ENCODE measurements at places on chromosomes 1 and 21.

GRCh38 chr1:67887146-67887545, 53.9 kb upstream of the GNG12 start:
- DNase-seq, result no peak

GRCh38 chr1:107433068-107433467, 292.2 kb downstream of the NTNG1 start:
- no peak for DNase-seq

GRCh38 chr1:93779540-93780165, 98.0 kb upstream of the BCAR3 start:
- no peak for DNase-seq

DNA sequence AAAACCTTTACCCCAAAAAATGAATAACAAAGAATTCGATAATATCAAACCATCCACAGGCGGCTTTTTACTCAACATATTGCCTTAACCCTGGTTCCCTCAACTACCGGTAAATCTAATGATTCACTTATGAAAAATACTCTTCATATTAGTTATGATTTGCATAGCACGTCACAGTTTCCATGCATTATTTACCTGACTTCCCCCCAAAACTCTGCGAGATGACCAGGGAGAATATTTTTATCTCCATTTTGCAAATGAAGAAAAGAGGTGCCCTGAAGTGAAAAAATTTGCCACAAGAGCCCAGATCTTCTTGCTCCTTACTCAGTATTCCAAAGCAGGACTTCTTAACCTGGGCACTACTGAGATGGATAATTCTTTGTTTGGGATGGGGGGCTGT, 2.9 kb downstream of the JAK1 start:
- no peak for DNase-seq

DNA sequence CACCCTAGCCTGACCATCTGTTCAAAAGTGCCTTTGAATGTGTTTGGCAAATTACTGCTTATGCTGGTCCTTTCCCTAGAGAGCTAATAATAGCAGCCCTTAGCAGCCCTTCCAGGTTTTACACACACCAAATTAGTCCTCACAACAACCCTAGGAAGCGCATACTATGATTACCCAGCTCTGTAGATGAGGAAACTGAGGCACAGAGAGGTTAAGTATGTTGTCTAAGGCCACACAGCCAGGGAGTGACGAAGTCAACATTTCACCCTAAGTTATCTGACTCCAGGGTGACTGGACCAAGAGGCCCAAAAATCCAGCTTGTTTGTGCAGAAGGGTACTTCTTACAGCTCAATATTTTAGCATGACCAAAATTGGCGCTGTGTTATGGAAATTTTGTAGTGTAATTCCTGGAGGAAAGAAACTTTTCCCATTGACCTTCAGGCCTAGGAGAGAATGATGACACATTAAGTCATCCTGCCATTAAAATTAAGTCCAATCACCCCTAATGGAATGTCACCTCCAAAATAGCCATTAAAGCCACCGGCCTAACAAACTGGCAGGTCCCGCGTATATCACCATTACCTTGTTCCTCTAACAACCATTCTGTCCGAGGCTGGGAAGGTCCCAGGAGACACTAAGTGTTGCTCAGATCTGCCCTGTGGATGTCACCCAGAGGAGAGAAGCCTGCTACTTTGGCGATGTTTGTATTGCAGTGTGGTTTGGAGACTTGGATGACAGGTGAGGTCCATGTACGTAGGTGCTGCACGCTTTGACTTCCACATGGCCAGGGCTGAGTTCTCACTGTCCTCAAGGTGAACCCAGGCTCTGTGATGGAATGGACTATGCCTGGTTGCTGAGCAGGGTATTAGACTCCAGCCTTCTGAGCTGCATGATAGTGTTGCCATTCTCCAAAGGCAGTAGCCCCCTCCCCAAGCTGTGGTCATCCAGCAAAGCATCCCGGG, 258.3 kb downstream of the TOMM20 start:
- no peak for DNase-seq

- no peak for DNase-seq
These were observed 80.8 kb upstream of the RAB4A start for GRCh38 chr1:229190057-229190575.

DNA sequence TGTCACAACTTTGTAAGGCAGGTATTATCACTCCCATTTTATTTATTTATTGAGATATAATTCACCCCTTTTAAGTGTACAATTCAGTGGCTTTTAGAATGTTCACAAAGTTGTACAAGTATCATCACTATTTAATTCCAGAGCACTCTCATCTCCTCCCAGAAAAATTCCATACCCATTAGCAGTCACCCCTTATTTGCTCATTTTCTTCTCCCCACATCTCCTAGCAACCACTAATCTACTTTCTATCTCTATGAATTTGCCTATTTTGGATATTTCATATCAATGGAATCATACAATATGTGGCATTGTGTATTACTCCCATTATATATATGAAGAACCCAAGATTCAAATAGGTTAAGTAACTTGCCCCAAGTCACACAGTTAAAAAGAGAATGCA, 7.0 kb downstream of the DSTYK start:
- no peak for DNase-seq

DNA sequence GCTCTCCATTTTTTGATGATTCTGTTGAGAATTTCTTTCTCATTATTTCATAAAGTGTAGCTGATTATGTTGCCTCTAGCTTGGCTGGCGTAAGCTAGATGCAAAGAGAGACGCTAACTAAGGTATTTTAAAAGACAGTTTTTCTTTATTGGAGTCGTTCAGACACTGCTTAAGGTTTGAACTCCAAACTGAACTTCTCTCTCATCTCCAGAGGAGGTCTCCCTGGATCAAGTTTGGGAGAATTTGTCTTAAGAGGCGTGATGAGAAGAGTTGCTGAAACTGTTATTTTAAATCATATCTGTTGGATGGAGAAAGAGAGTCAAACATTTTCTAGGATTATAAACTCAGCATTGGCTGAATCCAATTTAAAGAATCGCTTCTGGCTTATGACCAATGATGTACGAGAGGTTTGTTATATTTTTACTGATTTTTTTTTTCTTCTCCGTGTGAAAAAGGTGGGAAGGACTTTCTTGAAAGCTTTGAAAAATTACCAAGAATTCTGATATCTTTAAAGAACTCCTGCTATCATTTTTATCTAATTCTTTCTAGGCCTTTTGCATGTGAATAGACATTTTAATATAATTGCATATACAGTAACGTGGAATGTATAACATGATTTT, 34.0 kb downstream of the MAP3K7CL start:
- no peak for DNase-seq

DNA sequence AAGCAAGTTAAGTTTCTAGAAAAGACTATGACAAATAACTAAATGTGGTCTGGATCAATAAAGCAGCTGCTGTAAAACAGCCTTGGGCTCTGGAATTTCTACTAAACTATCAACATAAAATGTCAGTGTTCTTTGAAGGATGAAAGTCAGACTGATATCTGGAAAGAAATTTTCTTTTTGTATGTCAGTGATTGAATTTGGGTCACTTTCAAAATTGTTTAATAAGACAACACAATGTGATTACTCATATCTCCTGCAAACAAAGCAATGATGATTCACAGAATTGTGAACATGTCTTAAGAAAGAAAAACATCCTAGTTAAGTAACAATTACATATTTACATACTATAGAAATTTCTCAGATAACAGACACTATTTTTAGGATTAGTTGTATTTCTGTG, 826.4 kb downstream of the PLA2G4A start:
- DNase-seq, result no peak

DNA sequence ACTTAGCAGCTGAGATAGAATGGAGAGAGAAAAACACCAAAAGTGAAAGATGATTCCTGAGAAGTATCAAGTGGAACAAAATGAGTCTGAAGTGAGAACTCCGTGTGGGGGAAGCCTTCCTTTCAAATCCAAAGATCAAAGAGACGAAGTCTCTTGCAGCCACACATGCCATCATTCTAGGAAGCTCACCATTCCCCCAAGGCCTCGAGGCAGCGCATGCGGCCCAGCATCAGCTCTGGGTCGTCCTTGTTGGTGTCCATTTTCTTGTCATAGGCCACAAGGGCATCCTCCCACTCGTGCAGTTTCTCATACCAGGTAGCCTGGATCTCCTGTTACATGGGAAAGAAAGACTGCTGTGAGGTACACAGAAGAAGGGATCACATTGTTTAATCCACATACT, 32.2 kb upstream of the ANGPTL7 start:
- no peak for DNase-seq

- no peak for DNase-seq
These were observed 41.0 kb upstream of the APOBEC4 start for GRCh38 chr1:183694066-183694465.

DNA sequence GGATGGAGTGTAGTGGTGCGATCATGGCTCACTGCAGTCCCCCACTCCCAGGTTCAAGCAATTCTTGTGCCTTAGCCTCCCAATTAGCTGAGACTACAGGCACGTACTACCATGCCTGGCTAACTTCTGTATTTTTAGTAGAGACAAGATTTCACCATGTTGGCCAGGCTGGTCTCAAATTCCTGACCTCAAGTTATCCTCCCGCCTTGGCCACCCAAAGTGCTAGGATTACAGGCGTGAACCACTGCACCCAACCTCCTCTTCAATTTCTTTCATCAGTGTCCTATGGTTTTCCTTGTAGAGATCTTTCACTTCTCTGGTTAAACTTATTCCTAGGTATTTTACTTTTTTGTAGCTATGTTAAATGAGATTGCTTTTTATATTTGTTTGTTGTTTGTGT, 10.7 kb upstream of the MAST2 start:
- DNase-seq, result no peak

DNA sequence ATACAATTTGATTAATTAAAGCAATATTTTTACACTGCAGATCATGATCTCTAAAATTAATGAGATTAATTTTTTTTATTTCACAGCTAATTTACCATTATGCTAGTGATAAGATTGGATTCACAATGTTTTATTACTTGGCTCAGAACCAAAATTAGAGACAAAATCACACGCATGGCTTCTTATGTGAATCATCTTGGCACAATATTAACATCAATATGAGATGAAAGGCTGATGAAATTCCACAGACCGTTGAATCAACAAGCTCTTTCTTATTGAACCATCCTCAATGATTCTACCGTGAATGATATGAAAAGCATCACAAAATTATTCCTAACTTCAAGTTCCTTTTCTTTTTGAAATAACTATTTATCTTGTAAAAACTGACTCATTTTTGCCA, 544.9 kb downstream of the KCNT2 start:
- DNase-seq, result no peak

DNA sequence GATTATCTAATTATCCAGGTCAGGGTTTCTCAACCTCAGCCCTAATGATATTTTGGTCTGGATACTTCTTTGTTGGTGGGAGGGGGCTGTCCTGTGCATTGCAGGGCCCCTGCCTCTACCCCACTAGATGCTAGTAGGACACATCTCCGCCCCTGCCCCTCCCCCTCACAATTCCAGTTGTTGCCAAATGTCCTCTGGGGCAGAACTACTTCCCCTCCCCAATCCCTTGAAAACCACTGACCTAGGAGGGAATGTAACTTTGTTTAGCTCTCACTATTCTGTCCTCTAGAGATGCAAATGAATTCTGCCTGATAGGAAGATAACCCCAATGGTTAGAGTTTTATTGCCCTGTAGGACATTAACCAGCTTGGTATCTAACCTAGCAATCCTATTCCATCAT, 8.1 kb downstream of the CACNA1S start:
- no peak for DNase-seq

DNA sequence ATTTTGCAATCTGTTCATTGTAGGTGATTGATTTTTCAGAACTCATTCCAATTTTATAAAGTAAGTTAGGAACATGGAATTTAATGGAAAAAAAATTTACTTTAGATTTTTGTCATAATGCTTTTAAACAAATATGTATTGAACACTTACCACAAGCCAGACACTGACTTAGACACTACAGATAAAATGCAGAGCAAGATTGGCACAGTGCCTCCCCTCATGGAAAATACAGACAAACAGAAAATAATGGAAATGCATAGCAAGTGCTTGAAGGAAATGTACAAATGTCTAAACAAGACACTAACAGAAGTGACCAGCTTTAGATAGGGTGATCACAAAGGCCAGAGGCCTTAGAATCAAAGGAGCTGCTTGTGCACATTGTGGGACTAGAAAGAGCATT, 260.5 kb upstream of the ADGRL2 start:
- no peak for DNase-seq

GRCh38 chr1:89912073-89912472, 82.8 kb upstream of the ZNF326 start:
- no peak for DNase-seq

DNA sequence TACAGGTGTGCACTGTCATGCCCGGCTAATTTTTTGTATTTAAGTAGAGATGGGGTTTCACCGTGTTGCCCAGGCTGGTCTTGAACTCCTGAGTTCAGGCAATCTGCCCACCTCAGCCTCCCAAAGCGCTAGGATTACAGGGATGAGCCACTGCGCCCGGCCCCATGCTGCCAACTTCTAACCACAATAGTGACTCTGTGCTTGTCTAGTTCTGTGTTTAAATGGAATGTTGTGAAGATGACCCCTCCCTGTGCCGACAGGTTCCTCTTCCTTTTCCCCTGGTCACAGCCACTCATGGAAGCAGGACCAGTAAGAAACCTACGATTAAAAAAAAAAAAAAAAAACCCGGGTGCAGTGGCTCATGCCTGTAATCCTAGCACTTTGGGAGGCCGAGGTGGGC, 4.7 kb downstream of the MAP1LC3C start:
- DNase-seq, result no peak

GRCh38 chr1:200252531-200252930, 157.3 kb downstream of the ZNF281 start:
- no peak for DNase-seq

DNA sequence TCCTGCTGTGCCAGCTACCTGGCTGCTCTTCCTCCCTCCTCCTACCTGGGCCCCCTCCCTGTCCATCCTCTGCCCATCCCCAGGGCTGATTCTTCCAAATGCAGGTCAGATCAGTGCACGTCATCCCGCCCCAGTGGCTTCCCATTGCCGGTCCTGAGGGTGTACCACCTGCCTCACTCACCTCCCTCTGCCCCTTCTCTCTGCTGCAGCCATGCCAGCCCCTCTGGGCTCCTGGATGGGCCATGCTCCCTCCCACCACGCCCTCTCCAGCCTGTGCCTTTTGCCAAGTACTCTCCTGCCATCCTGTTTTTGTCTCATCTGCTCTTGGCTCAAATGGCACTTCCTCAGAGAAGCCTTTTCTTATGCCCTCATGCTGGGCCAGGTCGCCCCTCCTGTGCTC, 95.8 kb downstream of the ARHGEF10L start:
- no peak for DNase-seq

- no peak for DNase-seq
These were observed 15.6 kb upstream of the ETV3 start for GRCh38 chr1:157153746-157154145.

DNA sequence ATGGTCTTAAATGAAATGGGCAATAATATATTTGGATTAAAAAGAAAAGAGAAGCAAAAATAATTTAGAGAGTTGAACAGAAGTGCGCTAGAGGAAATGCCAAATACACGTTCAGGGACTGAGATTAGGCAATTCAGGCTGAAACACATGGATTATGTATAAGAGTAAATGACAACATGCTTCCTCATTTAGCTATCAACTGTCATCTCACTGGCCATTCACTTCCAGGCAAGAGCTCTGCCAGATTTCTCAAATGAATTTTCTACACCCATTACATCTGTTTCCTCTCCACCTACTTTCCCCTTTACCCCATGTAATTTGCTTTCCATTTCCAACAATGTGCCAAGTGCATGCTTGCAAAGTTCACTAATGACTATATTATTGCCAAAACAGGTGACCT, 582.4 kb downstream of the LTN1 start:
- no peak for DNase-seq

GRCh38 chr1:28416509-28417194, 47.1 kb downstream of the PHACTR4 start:
- DNase-seq, result no peak

GRCh38 chr1:71774705-71775104, 507.6 kb downstream of the NEGR1 start:
- DNase-seq, result no peak
